ENCODE measurements at places on chromosomes 1 and 21. TPM values are rescaled to one million over a fixed set of nuclear protein-coding genes. Genes with fewer than 3 reads are reported as not detected.

Gene TCHHL1
- total RNA-seq = not detected

Gene PALMD
- 32.2 TPM for total RNA-seq

Gene TRNAU1AP
- total RNA-seq = 32.1 TPM

Gene E2F2
- total RNA-seq = 4.9 TPM

Gene RAB7B
- 3.6 TPM for total RNA-seq

Gene BRINP3
- total RNA-seq = 19.8 TPM

Gene ETV3L
- total RNA-seq = not detected

Gene ETNK2
- total RNA-seq = 5.8 TPM

Gene TLR5
- 14.2 TPM for total RNA-seq

Gene CRYAA
- total RNA-seq = not detected

Gene SLC30A2
- 0.40 TPM for total RNA-seq

Gene MXRA8
- total RNA-seq = 213 TPM

Gene IGSF9
- total RNA-seq = 4.9 TPM

Gene CR1L
- 1.3 TPM for total RNA-seq

Gene CSMD2
- total RNA-seq = 0.11 TPM

Gene OR10Z1
- not detected for total RNA-seq

Gene HOOK1
- total RNA-seq = 35.5 TPM

Gene INKA2
- 3.3 TPM for total RNA-seq

Gene KRTAP21-2
- total RNA-seq = not detected

Gene AXDND1
- 2.7 TPM for total RNA-seq

Gene USH2A
- total RNA-seq = 0.11 TPM

Gene CREB3L4
- total RNA-seq = 13.6 TPM

Gene GPR89A
- total RNA-seq = 31.1 TPM

Gene TTC34
- total RNA-seq = 3.3 TPM
